ENCODE measurements at places on chromosomes 2 and 18.

DNA sequence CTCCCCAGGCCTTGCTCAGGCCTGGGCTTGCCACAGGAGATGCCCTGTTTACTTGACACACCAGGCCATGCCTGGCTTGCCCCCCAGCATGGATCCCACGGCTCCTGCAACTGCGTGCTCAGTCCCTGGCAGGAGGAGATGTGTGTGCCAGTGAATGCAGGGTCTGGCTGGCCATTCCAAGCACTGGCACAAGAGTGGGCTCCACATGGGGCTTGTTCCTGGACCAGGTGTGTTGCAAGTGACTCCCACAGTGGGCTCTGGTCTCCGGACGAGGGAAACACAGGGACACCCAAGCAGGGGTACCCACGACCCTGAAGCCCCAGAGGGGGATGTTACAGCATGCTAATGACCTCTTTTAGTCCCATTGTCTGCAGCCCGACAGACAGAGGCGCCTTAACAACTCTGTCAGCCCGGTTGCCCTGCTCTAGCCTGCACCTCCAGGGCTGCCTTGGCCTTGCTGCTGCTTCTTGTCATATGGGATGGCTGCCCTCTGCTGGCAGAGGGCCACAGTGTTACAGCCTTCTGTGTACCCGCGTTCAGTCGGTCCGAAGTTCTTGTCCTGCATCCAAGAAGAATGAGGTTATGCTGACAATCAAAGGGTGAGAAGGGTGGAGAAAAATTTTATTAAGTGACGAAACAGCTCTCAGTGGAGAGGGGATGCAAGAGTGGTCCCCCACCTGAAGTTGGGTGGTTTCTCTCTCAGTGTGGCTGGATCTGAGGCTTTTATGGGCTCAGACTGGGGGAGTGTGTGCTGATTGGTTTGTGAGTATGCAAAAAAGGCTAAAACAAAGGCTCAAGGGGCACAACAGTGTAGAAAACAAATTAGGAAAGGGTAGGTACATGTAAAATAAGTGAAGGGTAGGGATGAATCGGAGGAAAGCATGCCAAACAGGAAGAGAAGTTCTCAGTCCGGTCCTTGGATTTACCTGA is 180.4 kb downstream of the MBD5 start:
- peak; percentile 16 for DNase-seq

DNA sequence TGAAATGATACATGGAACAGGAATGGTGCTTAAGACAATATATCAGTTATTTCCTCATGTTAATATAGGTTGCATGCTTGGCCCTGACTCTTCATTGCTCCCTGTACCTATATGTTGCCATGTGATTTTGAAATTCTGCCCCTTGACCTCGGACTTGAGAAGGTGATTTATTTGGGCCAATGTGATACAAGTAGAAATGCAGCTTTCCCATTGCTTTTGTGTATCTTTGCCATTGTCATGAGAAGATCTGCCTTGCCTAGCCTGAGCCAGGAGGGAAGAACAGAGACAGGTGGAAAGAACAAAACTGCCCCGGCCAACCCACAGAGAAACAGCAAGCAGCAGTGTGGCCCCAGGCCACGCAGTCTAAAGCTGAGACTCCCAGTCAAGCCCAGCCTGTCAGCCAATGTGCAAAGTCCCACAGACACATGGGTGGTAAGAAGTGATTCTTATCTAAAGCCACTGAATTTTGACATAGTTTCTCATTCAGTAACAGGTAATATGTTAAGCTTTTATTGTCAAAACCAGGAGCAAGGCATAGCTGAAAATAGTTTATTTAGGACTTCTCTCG is 245.7 kb upstream of the RND3 start:
- DNase-seq: no peak

DNA sequence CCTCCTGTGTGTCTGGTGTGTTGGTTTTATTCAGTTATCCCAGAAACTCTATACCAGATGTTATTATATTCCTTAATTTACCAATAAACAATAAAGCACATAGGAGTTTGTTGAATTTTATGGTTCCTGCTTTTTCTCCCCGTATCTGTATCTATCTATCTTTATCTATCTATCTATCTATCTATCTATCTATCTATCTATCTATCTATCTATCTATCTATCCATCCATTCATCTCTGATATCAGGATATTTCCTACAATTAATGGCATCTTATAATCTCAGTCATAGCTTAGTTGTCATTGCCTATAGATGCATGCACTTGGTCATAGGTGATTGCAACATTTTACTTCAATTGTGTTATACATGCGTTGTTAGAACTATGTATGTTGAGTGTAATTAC is 500.2 kb upstream of the ZEB2 start:
- DNase-seq: no peak

GRCh38 chr2:75381032-75381431 is 179.7 kb downstream of the EVA1A start:
- DNase-seq: no peak

DNA sequence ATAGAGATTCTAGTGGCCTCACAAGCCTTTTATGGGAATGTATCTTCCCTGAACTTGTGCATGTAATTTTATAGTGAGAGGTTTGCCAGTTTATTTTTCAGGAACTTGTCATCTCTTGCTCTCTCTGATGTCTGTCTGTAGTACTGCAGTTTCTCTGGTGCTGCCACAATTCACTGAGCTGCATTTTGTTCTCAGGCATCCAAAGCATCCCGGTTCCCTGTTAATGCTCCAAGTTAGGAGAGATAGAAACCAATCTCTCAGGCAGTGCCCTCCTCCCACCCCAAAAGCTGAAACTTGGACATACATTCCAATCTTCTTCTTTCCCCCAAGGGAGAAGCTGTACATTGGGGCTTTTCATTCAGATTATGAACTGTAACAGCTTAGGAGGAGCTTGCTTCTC is 30.1 kb upstream of the GRB14 start:
- DNase-seq: no peak

DNA sequence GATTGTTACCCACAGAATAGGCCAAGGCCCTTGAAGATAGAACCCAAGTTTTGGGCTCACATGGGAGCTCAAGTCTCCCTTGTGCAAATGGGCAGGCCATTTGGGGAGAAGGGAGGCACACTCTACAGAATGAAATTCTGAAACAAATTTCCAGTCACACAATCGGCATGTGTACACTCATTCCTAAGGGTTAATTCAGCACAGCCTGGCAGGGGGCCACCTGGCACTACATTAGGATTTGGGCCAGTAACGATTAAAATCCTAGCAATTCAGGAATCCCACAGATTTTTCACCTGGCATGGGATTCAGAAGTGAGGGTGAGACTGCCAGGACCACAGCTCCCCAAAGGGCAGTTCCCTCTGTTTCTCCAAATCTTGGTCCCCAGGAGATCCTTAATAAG is 46.4 kb downstream of the BMP10 start:
- no peak for DNase-seq

DNA sequence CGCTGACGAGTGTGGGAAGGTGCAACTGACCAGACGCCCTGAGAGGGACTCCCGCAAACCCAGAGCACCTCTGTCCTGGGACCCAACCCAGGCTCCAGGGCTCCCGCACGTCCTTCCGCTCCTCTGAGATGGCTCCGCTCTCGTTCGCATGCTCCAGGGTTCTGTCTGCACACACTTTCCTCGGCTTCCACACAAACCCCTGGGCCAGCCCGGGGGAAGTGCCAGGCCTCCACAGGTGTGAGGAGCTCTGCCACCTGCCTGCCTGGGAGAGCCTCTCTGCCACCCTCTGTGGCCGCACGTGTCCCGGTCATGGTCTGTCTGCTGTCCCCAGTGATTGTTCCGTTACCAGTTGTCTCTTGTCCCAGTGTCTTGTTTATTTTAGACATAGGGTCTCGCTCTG is 222.9 kb downstream of the HDAC4 start:
- peak; percentile 8 for DNase-seq

- DNase-seq: no peak
These were observed 448.7 kb upstream of the NETO1 start for GRCh38 chr18:73316513-73316912.

DNA sequence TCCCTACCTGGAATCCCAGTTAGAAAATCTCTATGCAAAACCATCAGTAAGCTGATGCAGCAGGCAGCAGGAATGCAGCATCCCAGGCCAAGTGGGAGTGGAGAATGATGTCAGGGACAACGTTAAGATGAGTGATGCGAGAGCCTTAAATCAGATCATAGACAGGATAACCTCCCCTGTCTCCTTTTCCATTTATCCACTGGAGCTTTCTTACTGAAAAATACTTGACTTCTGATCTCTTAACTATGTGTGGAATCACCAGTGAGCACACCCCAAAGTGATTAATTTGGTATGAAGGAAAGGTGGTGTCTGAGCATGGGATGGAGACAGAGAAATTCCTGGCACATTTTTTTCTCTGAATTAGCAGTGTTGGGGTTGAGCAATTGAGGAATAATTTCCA is 98.0 kb downstream of the RND3 start:
- DNase-seq: no peak

- no peak for DNase-seq
These were observed 310.8 kb downstream of the EIPR1 start for GRCh38 chr2:3066831-3067230.

GRCh38 chr2:20064421-20064820 is 13.0 kb upstream of the LAPTM4A start:
- DNase-seq: no peak

DNA sequence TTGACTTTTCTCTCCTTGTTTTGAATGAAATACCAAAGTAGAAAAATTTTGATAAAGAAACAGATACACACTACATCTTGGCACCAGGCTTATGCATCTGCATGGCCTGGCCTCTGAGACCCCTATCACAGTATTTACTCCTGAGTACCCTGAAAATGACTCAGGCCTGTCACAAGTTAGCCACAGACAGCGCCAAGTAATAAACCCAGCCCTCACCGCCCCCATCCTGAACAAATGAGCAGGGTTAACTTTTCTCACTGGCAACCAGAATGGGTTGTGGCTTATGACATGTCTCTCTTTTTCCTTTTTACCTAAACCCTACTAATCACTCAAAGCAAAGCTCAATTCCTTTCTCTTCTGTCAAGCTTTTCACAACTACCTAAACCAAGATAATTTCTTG is 35.3 kb downstream of the SPRED2 start:
- DNase-seq: no peak

- no peak for DNase-seq
These were observed 40.7 kb downstream of the TTC39C start for GRCh38 chr18:24055009-24055804.

DNA sequence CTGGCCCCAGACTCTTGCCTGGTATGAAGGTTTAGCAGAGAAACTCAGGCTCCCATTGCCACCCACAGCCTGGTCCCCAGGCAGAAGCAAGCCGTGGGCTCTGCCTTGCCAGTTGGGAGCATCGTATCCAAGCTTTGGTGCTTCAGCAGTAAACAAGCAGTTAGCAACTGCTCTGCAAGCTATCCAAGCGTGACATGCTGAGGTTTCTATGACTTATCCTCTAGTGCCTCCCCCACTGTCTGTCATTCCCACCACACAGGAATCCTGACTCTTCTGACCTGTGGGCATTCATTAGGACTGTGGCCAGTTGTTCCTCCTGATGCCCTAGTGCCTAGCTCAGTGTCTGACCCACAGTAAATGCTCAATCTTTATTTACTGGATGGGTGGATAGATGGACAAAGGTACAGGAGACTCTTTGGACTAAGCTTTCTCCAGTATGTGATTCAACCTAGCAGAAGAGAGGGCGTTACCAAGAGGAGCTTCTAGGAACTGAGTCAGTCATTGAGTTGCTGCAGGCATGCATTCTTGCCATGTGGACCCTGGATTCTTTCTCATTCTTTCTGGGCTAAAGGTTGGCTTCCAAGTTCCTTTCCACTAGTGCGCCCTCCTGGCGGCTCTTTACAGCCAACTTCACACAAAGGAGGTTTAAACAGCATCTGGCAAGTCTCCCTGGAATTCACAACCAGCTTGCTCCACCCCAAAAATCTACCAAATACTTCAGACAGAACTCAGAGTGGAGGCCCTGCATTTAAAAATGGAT is 40.6 kb upstream of the MRPL19 start:
- no peak for DNase-seq

GRCh38 chr2:178452870-178453269 is 1.7 kb downstream of the PJVK start:
- no peak for DNase-seq

DNA sequence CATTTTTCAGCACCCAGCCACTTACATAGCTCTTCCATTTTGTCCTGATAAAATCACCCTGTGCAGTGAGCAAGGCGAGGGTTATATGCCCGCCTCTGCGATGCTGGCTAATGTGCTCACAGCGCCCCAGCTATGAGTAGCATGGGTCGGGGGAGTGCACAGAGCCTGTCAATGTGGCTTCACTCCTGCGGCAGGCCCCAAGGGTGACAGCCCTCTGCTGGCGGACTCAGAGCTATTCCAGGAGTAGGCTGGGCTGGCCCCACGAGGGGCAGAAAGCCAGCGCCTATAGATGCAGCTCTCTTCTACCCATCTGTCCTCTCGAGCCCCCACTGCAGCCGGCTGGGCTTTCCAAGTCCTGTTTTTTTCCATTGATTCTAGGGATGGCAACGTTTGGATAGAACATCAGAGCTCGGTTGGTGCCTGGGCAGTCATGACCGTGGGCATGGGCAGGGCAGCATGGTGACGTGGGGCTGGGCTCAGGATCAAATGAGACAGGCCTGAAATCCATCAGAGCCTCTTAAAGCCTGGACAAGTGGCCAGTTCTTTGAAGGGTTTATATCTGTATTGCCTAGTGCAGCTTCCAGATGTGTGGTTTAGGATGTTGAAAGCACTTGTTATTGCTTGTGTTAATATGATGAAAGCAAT is 134.7 kb downstream of the MCFD2 start:
- peak; percentile 45 for DNase-seq

DNA sequence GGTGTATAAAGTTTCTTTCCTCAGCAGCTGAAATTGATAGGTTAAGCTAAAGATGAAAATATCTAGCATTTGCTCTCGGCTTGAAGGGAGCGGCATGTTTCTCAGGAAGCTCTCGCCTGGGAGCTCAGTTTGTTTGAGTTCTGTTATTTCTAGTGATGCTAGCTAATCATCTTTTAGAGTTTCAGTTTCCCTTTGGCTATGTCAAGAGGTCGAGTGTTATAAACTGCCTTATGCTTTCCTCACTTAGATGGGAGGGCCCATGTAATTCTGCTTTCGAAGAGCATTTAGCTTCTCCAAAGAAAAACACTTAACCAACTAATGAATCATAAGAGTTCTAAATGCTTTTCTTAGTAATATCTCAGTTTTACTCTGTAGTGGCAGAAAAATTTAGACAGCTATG is 33.6 kb downstream of the PLCL1 start:
- no peak for DNase-seq

- DNase-seq: no peak
These were observed 45.4 kb downstream of the GORASP2 start for GRCh38 chr2:170974304-170974993.

DNA sequence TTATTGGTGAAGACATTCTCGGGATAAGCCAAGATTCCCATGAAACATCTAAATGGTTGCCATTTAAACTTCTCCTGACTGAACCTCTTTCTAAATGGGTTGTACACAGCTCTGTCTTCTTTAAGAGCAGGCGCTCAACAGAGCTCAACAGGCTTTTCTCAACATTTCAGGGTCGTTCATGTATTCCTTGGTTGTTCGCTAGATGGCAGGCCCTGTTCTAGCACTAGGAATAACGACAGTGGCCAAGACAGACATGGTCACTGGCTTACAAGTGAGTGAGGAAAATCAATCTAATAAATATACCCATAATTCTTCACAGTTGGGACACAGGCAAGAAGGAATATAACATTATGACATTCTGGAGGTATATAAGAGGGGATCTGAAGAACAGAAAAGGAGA is 154.5 kb downstream of the SMAD2 start:
- DNase-seq: no peak

All from left ventricle myocardium inferior (tissue), 1 donor.